Fibroblast of skin of right quadriceps (primary cell): ENCODE measurements at places on chromosomes 5 and 9.

- no peak for DNase-seq
These were observed 38.9 kb downstream of the LPAR1 start for GRCh38 chr9:110999379-110999778.

DNA sequence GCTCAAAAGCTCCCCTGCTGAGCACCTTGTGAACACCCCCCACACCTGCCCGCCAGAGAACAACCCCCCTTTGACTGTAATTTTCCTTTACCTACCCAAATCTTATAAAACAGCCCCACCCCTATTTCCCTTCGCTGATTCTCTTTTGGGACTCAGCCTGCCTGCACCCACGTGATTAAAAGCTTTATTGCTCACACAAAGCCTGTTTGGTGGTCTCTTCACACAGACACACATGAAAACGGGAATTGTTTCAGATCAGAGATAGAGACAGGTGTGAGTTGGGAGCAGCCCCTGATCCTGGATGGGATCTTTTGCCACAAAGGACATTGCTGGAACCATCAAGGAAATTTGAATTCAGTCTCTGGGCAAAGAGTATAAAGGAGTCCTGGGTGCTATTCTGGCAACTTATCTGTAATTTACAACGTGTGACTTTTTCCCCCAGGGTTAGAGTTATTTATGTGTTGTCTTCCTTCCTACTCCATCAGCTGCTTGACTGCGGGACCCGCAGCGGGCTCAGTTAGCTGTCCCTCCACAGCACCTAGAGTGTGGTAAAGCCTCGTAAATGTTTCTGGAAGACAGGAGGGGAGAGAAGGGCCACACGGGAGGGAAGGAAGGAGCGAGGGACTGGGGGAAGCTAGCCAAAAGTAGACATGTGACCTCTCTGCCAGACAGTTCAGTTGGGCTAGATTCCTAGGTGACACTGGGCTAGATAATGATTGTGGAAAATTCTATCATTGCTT lies 437.0 kb downstream of the ZNF608 start:
- DNase-seq = no peak

DNA sequence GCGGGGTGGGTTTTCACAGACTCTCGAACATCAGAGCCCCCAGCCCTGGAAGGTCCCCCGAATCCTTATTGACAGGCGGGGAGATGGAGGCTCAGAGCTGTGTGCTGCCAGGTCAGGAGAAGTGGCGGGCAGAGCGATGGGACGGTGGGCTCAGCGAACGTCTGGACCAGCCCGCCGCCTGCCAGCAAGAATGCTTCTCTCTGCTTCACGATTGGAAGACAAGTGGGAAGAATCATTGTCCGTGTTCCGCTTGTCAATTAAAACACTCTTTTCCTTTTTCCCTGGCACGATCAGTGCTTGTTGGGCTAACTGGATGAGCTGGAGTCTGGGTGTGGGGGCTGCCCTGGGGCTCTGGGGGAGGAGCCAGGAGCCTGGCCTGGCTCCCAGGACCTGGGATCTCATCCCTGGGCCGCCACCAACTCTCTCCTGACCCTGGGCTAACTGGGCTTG lies 1.6 kb downstream of the COL5A1 start:
- DNase-seq = peak; percentile 47

- no peak for DNase-seq
These were observed 78.6 kb upstream of the FAM174A start for GRCh38 chr5:100456615-100457014.

DNA sequence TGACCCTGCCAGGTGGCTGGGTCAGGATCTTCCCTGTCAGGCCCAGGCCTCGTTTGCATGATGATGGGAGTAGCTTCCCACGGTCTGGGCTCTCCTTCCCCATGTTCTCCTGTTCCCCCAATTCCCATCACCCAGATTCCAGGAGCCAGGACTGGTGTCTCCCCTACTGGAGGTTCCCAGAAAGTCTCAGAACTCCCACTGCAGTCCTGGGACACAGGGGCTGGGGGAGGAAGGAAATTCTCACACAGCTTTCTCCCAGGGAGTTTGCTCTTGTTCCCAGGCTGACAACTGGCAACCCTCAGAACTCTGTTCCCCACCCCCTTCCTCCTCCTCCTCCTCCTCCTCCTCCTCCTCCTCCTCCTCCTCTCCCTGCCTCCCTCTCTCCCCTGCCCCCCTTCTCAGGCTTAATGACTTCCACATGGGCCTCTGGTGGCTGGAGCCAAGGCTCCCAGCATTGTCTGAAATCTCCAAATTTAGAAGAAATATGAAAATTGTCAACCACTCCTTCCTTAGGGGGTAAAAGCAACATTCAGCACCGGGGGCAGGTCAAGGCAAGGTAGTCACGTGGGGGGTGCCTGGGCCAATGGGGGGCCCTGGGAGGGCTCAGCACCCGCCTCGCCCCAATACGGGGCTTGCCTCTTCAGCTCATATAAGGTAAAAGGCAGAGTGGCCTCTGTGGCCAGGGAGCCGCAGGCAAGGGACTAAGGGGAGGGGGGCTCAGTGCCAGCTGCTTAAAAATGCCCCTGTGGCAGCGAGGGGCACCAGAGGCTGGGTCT lies 27.3 kb upstream of the IL17B start:
- DNase-seq = peak; percentile 100

DNA sequence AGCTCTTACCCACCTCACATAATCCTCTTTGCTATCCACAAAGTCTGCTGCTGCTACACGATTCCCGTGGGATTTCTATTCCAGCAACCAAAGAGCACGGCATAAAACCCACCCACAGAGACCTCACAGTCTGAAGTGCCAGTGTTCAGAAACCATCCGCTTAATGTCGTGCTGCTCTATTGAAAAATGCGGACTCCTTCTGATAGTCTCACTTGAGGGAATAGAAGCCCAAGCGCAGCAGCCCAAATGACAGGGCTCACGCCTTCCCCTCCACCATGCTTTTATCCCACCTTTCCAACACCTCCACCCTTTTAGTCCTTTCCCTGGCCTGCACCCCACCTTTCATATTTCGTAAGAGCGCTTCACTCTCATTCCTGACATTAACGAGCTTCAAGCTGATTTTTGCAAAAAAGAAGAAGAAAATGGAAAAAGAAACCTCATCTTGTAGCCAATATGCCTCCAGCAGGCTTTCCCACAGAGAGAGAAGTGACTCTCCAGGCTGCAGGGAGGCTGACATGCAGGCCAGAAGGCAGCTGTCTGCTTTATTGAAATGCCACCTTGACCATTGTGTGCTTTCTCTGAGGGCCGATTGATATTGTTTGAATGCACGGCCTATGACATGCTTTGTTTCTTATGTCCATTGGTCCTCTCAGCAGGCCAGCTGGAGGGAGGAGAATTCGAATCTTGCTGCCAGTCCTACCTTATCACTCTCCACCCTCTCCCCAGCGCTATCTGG lies 70.6 kb upstream of the PCSK1 start:
- DNase-seq = no peak

DNA sequence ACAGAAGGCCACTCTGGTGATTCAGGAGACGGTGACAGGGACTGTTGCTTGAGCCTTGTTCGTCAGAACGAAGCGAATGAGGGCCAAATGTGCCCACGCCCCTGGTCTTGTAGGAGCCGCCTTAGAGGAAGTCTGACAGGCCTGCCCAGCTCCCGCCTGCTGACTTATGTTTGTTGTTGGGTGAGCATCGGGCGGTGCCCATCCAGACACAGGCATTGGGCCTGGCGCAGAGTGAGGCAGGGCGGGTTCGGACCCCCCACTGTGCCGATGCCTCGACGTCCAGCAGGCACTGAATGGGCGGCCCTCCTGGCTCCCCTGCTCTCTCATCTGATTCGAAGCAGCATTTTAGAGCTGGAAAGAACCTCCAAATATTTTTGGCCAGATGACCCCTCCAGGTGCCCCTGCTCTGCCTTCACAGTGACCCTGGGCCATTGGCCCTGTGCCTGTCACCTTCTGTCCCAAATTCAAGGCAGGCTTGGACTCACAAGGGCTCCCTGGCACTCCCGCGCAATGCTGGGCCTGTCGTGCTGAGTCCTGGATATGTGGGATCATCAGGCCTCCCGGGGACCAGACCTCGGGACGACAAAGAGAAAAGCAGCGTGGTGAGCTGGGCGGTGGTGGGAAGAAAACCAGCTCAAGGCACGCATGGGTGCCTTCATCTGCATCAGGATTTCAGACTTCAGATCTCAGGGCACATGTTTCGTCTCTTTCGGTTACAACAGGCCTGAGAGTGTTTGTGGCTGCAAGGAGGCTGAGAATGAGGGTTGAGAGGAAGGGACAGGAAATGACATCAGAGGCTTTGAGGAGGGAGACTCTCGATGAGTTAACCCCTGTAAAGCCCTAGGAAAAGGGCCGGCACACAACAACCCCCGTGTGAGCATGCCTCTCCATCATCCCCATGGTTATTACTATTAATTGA lies 37.1 kb upstream of the OLFM1 start:
- no peak for DNase-seq

GRCh38 chr5:4880304-4880741 lies 259.8 kb upstream of the ADAMTS16 start:
- no peak for DNase-seq

DNA sequence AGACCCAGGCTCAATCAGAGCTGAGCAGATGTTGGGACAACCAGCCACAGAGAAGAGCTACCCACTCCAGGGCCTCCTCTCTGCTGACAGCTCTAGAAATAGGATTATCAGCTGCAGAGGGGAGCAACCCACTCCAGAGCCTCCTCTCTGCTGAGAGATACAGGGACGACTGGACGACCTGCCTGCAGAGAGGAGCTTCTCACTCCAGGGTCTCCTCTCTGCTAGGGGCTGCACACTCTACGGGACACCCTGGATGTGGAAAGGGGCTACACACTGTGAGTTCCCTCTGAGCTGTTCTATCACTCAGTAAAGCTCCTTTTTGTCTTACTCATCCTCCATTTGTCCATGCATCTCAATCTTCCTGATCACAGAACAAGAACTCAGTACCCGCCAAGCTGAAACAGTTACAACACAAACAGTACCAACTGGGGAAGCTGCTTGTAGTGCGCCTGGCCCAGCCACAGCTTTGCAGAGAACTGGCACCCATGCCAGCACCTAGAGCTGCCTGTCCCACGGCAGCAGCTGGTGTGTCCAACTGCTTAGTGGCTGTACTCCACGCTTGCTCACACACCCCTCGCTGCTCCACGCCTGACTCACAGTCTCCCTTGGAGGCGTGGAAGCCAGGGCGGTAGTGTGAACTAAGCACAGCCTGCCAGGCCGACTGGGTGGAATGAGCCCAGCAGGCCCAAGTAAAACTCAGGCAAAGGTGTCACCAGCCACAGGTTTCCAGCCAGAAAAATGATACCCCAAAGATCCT lies 56.8 kb downstream of the PRELID2 start:
- no peak for DNase-seq
